ENCODE measurements at places on chromosomes 5 and 9. TPM values are rescaled to one million over a fixed set of nuclear protein-coding genes. Genes with fewer than 3 reads are reported as not detected.

GRCh38 chr5:97838214-97838613, 655.2 kb upstream of the RIOK2 start:
- DNase-seq, result no peak
- no peak overlapping the region for H3K27ac ChIP-seq
- H3K36me3 ChIP-seq, result no peaks in the 10 kb centered on the region
- no peak overlapping the region for H3K4me3 ChIP-seq
- no peaks in the 10 kb centered on the region for H3K4me1 ChIP-seq

DNA sequence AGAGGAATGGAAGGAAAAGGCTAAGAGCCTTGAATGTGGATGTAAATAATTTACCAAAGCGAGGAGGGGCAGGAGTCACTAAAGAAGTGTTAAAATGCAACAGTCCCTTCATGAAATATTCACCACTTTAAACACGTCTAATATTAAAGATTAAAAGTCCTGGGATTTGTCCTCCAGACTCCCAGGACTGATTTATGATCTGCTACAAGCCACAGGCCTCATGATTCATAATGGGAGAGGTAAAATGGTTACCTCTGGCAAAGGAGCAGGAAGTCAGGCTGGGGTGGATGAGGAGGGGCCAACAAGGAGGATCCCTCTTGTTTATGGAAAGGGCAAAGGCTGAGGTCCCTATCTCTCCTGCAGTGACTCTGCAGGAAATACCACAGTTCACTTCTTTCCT, 292.4 kb downstream of the TRIM32 start:
- H3K27me3 ChIP-seq, result no peaks in the 10 kb centered on the region
- DNase-seq, result no peak
- no peaks in the 10 kb centered on the region for H3K36me3 ChIP-seq
- H3K27ac ChIP-seq, result no peak overlapping the region

DNA sequence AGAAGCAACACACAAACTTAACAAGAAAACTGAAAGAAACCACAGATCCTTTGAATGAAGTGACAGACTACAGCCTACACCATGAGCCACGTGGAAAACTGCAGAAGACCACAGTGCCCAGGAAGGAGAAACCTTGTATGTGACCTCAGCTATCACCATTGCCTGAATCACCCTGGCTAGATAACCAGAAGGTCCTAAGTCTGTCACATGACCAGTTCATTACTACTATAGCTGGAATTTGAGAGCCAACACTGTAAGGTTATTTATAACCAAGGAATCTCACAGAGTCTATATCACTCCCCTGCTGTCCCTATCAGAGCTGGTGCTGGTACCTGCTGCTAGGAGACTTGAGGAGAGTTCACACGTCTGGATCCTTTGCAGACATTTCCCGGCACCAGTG, 90.3 kb upstream of the FBXL17 start:
- no peaks in the 10 kb centered on the region for H3K36me3 ChIP-seq
- H3K4me1 ChIP-seq, result no peaks in the 10 kb centered on the region
- DNase-seq, result no peak
- H3K4me3 ChIP-seq, result no peak overlapping the region
- H3K27ac ChIP-seq, result no peak overlapping the region

GRCh38 chr5:34460496-34460895, 195.6 kb upstream of the RAI14 start:
- H3K36me3 ChIP-seq, result no peaks in the 10 kb centered on the region
- H3K4me1 ChIP-seq, result no peaks in the 10 kb centered on the region
- H3K27ac ChIP-seq, result no peak overlapping the region
- DNase-seq, result no peak
- H3K27me3 ChIP-seq, result no peaks in the 10 kb centered on the region
- H3K4me3 ChIP-seq, result no peak overlapping the region

- H3K36me3 ChIP-seq, result no peaks in the 10 kb centered on the region
- DNase-seq, result no peak
- no peaks in the 10 kb centered on the region for H3K4me1 ChIP-seq
- H3K27ac ChIP-seq, result no peak overlapping the region
Observed at GRCh38 chr5:89275066-89275855, 392.3 kb upstream of the MEF2C start.

DNA sequence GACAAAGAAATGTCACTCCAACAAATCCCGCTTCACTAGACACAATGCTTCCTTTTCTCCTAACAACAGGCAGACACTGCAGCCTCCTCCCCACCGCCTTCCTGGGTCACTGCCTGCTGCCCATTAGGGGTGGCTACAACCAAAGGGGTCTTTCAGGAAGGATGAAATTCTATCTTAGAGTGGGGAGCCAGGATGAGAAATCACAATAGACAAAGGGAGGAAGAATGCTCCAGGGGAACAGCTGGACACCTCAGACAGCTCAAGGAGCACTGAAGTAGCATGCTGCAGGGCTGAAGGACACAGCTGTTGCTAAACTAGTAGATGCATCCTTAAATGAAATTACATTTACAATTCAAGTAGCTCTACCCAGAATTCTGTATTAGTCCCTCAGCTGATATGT, 54.2 kb downstream of the PRELID2 start:
- H3K4me3 ChIP-seq, result no peak overlapping the region
- no peak overlapping the region for H3K27ac ChIP-seq
- H3K27me3 ChIP-seq, result no peaks in the 10 kb centered on the region
- no peaks in the 10 kb centered on the region for H3K4me1 ChIP-seq

Gene TICAM2
- 2.0 TPM for total RNA-seq

Gene SV2C
- total RNA-seq, result 0.05 TPM

All from pancreas (tissue), 10 donors.